ENCODE measurements at places on chromosomes 3 and 15. TPM values are rescaled to one million over a fixed set of nuclear protein-coding genes. Genes with fewer than 3 reads are reported as not detected.

GCSAM gene
- total RNA-seq, result not detected

- H3K36me3 ChIP-seq, result no peaks in the 10 kb centered on the region
- H3K4me3 ChIP-seq, result no peak overlapping the region
- DNase-seq, result no peak
- H3K4me1 ChIP-seq, result no peaks in the 10 kb centered on the region
These were observed 92.3 kb upstream of the ROPN1 start for GRCh38 chr3:124084022-124084881.

- H3K4me3 ChIP-seq, result no peak overlapping the region
- no peak overlapping the region for H3K27ac ChIP-seq
- H3K36me3 ChIP-seq, result no peaks in the 10 kb centered on the region
- no peaks in the 10 kb centered on the region for H3K27me3 ChIP-seq
- H3K4me1 ChIP-seq, result no peaks in the 10 kb centered on the region
These were observed 35.4 kb upstream of the RBMS3 start for GRCh38 chr3:29245441-29245840.

GRCh38 chr3:149020196-149020838, 29.0 kb downstream of the GYG1 start:
- no peak overlapping the region for H3K27ac ChIP-seq
- no peak overlapping the region for H3K4me3 ChIP-seq
- no peaks in the 10 kb centered on the region for H3K27me3 ChIP-seq
- H3K4me1 ChIP-seq, result no peaks in the 10 kb centered on the region

- no peaks in the 10 kb centered on the region for H3K27me3 ChIP-seq
- H3K27ac ChIP-seq, result no peak overlapping the region
- DNase-seq, result no peak
- H3K36me3 ChIP-seq, result no peaks in the 10 kb centered on the region
- H3K4me1 ChIP-seq, result no peaks in the 10 kb centered on the region
- no peak overlapping the region for H3K4me3 ChIP-seq
These were observed 78.0 kb upstream of the KCNH8 start for GRCh38 chr3:19070325-19070724.

DNA sequence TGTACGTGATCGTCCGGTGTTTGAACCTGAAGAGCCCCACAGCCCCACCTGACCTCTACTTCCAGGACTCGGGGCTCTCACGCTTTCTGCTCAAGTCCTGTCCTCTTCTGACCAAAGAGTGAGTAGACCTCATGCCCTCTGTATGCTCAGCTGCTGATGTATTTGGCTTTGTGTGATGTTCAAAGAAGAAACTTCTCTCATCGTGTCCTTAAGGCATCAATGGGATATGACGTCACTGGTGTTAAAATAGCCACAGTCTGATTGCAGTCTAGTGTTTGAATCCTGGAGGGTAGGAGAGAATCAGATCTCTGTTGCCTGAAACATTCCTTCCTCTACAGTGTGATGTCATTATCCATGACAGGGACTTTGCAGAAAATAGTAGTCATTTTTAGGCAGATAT, 28.1 kb downstream of the ABHD2 start:
- DNase-seq, result no peak
- peaks cover 86% of the 10 kb centered on the region for H3K4me1 ChIP-seq
- peak overlapping the region; percentile 79 for H3K27ac ChIP-seq
- no peaks in the 10 kb centered on the region for H3K36me3 ChIP-seq

GRCh38 chr15:39889601-39890000, 30.5 kb downstream of the GPR176 start:
- H3K36me3 ChIP-seq, result no peaks in the 10 kb centered on the region
- peaks cover 17% of the 10 kb centered on the region for H3K4me1 ChIP-seq
- H3K27me3 ChIP-seq, result no peaks in the 10 kb centered on the region
- no peak overlapping the region for H3K4me3 ChIP-seq

DNA sequence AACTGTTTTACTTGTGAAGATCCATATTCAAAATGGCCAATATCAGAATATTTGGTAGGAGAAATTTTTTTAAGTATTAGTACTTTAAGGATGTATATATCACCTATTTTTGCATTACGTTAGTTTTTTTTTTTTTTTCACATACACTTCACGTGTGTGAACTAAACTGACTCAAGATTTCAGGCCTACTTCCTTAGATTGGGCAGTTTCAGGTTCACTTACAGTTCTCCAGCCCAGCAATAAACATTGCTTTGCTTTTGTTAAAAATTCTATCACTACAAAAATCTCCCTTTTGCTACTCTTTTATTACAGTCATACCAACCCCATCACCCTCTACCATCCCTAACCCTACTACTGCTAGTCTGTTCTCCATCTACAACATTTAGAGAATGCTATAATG, 183.6 kb downstream of the KCNH8 start:
- no peak overlapping the region for H3K4me3 ChIP-seq
- H3K36me3 ChIP-seq, result no peaks in the 10 kb centered on the region
- H3K27ac ChIP-seq, result no peak overlapping the region
- no peaks in the 10 kb centered on the region for H3K4me1 ChIP-seq

DNA sequence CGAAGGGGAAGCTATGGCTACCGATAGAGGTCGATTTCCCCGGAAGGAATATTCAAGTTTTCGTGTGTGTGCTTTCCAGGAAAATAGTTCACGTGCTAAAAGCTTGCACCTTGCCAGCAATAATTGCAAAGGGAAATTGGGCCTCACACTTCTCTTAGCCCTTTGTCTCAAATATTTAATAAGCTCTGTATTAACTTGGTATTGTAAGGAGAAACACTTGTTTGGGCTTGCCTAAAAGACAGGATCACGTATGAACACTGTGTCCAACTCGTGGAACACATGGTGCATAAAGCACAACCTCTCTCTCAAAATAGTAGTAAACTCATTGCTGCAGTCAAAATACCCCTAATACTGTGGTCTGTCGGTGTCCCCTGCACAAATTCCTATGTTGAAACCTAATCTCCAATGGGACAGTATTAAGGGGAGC, 352 bp upstream of the TMF1 start:
- H3K4me1 ChIP-seq, result peaks cover 9% of the 10 kb centered on the region
- no peaks in the 10 kb centered on the region for H3K27me3 ChIP-seq
- no peak for DNase-seq
- peaks cover 24% of the 10 kb centered on the region for H3K36me3 ChIP-seq
- H3K4me3 ChIP-seq, result peak overlapping the region; percentile 79

Data from pancreas (tissue), 10 donors.